ENCODE measurements at places on chromosomes 1 and 21. TPM values are rescaled to one million over a fixed set of nuclear protein-coding genes. Genes with fewer than 3 reads are reported as not detected.

Gene TMEM125
- 55.6 TPM for total RNA-seq

Gene TFB2M
- total RNA-seq, result 17.8 TPM

Gene TEKT2
- not detected for total RNA-seq

Gene S100A1
- 0.46 TPM for total RNA-seq

Gene HSPB7
- not detected for total RNA-seq

Gene LCE1C
- not detected for total RNA-seq

Gene OR2L5
- not detected for total RNA-seq

Gene OR1C1
- total RNA-seq, result not detected

Gene C8B
- total RNA-seq, result not detected

Gene F13B
- total RNA-seq, result not detected

Gene ASAP3
- 17.6 TPM for total RNA-seq

Gene RNF207
- 49.3 TPM for total RNA-seq
